ENCODE measurements at places on chromosomes 6 and 20. TPM values are rescaled to one million over a fixed set of nuclear protein-coding genes. Genes with fewer than 3 reads are reported as not detected.

The FAM217A gene
- not detected for total RNA-seq

The VGLL2 gene
- total RNA-seq = not detected

DNA sequence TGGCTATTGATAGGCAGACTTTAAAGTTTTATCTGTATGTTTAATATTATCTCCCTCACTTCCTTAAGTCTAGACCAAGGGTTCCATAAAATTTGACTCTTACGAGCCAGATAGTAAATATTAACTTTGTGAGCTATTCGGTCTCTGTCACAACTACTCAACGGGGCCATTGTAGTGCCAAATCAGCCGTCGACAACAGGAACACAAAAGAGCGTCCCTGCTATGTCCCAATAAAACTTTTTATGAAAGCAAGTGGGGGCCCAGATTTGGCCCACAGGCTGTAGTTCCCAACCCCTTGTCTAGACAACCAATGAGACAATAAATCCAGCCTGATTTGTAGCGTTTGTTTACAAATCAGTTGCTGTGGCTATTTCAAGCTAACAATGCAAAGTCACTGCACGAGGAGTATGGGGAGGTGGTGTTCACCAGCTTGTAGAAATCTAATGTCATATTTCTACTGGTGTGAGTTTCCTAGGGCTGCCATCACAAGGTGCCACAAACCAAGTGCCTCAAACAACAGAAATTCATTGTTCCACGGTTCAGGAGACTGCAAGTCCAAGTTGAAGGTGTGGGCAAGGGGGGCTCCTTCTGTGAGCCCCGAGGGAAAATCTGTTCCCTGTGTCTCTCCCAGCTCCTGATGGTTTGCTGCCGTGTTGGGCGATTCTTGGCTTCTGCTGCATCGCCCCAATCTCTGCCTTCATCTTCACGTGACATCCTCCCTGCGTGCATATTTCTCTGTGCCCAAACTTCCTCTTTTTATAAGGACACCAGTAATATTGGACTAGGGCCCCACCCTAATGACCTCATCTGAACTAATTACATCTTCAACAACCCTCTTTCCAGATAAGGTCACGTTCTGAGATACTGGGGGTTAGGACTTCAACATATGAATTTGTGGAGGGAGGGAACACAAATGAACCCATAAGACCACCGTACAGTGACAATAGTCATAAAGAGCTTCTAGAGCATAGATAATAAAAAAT is 356.0 kb upstream of the JARID2 start:
- DNase-seq = no peak

DNA sequence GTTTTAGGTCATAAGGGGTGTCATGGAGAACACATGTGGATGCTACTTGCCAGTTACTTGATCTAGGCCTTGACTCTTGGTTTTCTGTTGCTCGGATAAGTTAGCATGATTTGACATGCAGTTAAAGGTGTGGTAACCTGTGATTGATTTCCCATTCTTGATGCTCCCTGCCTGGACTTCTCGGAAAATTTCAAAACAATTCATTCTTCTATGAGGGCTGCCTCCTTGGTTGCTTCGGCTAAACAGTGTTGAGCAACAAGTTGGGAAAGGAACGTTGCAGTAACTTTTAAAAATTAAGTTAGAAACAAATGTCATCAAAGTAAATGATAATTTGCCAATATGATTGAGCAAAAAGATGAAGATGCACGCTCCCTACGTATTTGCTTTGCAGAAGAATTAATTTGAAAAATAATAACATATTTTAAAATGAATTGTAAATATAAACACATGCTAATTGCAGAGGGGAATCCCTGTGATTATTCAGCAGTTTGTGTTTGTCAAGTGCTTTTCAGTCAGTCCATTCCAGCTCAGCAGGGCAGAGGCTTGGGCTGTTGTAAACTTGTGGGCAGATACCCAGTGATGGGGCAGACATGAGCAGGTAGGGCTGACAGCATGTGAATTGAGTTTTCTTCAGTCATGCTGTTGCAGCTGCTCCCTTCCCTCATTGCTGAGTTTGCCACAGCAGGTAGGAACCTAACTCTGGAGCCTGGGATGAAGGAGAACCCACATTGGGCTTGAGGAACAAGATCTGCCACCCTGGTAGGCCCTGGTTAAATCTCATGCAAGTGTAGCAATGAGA is 110.2 kb downstream of the ESR1 start:
- no peak for DNase-seq

- DNase-seq = no peak
Observed at GRCh38 chr6:132135409-132135808, 184.2 kb upstream of the CCN2 start.

DNA sequence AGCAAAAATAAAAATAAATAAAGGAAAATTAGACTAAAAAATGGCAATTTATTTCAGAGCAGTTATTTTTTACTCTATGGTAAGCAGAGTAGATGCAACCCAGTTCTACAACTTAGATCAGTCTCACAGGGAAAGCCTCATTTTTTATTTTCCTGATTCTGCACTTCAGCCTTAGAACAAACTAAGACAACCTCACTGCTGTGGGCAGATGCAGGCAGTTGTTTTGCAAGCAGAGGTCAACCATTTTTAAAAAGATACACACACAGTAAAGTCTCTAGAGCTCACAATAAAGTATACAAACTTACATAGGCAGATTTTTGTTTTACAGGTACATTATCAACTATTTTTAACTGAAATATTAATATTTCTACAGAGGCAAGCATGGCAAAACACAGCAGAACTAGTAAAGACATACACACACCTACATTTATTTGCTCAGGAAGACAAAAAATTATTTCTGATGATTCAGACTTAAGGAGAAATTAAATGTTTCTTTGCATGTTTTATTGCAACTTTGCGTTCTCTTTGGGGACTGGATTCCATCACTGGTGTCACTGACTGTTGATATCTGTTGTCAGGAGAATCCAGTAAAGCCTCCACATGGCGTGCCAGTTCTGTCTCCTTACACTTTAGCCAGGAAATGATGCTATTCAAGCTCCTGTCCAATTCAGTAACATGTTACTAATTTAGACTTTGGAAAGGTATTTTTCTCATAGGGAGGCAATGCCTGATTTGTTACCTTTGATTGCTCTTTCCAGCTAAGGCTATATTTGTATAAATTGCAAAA is 102.7 kb downstream of the TRDN start:
- no peak for DNase-seq

- no peak for DNase-seq
Observed at GRCh38 chr6:13453771-13454251, 33.6 kb downstream of the GFOD1 start.

GRCh38 chr6:32192608-32193039 is at the start of gene GPSM3:
Gene GPSM3, minus strand, starts transcription at chr6:32192643. Its CDS starts 130 bp downstream, at chr6:32192513.
- peak; percentile 78 for DNase-seq

- no peak for DNase-seq
Observed at GRCh38 chr6:95544517-95545225, 32.7 kb upstream of the MANEA start.

Measured in left lung (tissue), 14 donors.